ENCODE measurements at places on chromosomes 1 and 21.

DNA sequence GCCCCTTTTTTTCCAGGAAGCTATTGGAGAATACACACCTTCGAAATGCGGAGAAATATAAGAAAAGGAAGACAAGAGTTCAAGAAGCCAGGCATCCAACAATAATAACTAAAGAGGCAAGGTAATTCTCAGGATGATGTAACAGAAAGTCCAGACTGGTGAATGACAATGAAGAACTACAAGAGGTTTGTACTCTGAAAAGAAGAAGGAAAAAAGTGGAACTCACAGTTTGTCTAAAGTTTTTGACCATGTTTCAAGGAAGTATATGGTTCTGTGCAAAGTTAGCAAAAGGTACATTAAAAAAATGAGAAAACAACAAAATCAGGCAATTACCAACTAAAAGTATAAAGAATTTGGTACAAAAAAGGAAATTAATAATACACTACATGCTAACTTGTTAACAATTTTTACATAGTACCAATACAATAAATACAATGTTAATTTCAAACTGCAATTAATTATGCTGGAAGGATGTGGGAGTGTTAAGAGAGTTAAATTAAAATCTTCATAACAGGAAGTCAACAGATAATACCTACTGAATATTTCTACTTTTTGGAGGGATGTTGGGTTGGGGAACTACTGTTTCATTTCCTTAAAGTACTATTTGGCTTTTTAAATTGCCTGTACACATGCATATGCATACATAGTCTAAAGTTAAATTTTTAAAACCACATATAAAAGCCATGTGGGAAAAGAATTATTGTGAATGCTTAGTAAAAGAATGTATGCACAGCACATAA, 12.9 kb upstream of the CD55 start:
- DNase-seq, result no peak

GRCh38 chr1:43648876-43649477, 972 bp upstream of the KDM4A start:
- no peak for DNase-seq

- no peak for DNase-seq
Measured at GRCh38 chr1:54652168-54652567, 10.6 kb downstream of the MROH7 start.

DNA sequence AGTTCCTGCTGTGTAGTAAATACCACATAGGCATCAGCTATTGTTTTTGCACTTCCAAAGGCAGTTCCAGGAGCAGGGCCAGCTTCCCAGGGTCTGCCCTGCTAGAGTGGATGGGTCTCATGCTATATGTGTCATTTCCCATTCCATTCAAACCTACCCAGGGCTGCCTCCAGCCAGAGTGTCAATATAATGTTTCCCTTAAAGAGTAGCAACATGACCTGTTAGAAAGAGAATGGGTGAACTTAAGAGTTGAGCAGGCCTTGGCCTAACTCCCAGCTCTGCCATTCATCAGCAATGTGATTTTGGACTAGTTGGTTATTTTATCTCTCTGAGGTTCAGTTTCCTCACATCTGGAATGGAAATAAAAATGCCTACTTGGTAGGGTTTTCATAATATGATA, 44.9 kb downstream of the RAB3B start:
- DNase-seq, result no peak

GRCh38 chr1:30063621-30064280, 659.6 kb downstream of the MATN1 start:
- DNase-seq, result no peak

- no peak for DNase-seq
Measured at GRCh38 chr1:158286941-158287346, 2.8 kb upstream of the CD1C start.

- no peak for DNase-seq
Measured at GRCh38 chr1:233865902-233866301, 38.6 kb upstream of the SLC35F3 start.

GRCh38 chr1:238135708-238136664, 245.3 kb upstream of the ZP4 start:
- DNase-seq, result no peak

DNA sequence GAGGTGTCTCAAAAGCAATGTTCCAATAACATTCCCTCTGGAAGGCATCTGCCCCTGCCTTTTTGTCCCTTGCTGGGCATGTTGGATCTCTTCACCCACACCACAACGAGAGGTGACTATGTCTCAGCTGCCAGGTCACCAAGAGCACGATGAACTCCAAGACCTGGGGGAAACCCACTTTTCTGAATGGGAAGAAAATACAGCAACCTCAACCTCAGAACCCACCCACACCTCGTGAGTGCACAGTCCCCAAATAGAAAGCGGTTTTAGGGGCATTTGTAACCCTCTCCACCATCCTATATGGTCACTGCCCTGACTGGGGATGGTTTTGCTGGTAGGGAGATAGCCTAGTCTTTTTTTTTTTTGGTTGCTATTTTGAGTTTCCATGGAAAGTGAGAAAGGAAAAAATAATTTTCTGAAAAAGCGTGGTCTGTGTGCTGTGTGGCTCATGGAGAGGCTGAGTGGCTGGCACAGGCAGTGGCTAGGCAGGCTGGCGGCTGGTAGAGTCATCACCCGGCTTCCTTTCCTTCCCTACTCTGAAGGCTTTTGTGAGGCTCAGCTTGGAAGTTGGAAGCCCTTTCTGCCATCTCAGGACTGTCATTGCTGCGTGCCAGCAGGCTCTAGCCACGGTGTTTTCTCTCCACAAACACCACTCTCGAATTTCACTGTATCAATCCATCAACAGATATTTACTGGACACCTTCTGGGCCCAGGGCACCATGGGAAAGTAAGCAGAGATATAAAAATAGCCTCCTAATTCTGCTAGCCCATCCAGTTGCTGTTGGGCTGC, 15.8 kb downstream of the TSPAN2 start:
- DNase-seq, result no peak

DNA sequence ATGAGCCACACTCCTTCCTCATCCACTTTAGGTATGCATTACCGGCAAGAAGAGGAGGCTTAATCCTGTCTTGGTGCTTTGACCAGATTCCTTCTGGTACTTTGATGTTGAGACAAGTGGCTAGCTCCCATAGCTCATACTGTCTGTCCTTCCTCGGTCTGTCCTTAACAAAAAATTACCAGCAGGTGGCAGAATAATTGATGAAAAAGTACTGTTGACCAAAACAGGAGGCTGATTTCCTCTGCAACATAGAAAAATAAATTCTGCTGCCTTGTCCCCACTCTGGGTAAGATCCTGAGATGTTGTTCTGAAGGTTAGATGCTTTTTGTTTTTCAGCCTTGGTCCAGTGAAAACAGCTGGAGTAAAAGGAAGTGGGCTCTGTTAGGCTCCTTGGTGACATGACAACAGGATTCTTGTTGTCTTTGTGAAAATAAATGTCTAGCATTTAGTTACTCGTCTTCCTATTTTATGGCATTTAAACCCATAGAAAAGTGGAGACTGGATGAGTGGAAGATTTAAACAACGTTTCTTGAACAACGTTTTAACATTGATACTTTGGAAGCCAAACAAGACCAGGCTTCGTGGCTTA, 11.2 kb upstream of the HJV start:
- peak; percentile 79 for DNase-seq

GRCh38 chr1:56788102-56788501, 31.1 kb downstream of the FYB2 start:
- no peak for DNase-seq

- DNase-seq, result no peak
Measured at GRCh38 chr1:205060746-205061145, 17.7 kb downstream of the CNTN2 start.
